ENCODE measurements at places on chromosomes 5 and 9.

DNA sequence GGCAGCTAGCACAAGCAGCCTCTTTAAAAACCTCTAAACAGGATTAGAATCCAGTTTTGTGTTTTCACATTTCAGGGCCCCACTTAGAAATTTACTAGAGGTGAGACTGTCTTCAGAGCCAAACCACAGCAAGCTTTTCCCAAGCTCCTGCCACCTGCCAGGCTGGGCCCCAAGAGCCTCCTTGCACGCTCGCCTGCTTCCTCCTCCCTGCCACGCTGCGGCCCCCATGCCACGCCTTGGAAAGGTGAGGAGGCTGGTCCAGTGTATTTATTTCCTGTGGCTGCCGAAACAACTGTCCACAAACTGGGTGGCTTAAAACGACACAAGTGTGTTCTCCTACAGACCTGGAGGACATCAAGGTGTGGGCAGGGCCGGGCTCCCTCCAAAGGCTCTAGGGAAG, 43.4 kb downstream of the NKX2-5 start:
- DNase-seq, result no peak

- DNase-seq, result no peak
Observed at GRCh38 chr5:97112230-97112629, 30.2 kb downstream of the LIX1 start.

GRCh38 chr5:67447732-67448131, 251.1 kb upstream of the CD180 start:
- no peak for DNase-seq

GRCh38 chr9:5714501-5715401, 85.8 kb downstream of the RIC1 start:
- no peak for DNase-seq

GRCh38 chr9:27192291-27192960, 83.4 kb downstream of the TEK start:
- no peak for DNase-seq
